ENCODE measurements at places on chromosomes 13 and 19. TPM values are rescaled to one million over a fixed set of nuclear protein-coding genes. Genes with fewer than 3 reads are reported as not detected.

DNA sequence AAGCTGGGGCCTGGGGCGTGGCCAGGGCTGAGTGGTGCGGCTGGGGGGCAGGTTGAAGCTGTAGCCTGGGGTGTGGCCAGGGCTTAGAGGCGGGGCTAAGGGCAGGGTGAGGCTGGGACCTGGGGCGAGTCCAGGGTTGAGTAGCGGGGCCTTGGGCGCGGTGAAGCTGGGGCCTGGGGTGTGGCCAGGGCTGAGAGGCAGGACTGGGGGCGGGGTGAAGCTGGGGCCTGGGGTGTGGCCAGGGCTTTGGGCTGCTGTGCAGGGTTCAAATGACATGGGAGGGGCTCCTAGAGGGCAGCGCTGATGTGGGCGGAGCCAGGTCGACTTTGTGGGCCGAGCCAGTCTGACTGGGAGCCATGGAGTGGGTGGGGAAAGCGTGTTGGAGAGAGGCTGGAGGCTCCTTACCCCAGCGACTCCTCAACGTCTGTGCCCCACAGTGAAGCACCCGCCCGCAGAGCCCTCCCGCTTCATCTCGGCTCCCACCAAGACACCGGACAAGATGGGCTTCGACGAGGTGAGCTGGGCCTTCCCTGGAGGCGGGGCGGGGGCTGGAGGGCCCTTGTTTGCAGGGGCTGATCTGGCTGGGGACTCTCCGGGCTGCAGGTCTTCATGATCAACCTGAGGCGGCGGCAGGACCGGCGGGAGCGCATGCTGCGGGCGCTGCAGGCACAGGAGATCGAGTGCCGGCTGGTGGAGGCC lies 21.5 kb downstream of the COLGALT1 start:
- DNase-seq: peak; percentile 85

- no peak for DNase-seq
These were observed 1157.2 kb downstream of the OLFM4 start for GRCh38 chr13:54185785-54186184.

DNA sequence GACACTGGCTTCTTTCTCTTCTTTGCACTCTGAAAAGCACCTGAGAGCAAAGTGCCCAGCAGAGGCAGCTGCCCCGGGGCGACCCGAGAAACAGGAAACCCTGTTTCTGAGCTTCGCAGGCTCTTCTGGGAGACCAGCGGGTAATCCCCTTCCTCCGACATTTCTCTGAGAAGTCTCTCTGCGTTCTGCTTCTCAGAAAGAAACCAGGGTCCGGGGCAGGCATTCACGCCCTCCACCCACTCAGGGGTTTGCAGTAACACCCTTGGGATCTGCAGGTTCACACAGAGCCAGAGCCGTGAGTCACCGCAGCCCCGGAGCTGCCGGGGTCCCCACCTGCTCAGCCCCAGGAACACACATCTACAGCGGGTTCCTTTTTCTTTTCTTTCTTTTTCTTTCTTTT lies 86.0 kb downstream of the GADD45B start:
- peak; percentile 76 for DNase-seq

- no peak for DNase-seq
These were observed 84.5 kb downstream of the MBNL2 start for GRCh38 chr13:97306645-97307044.

KLC3 gene
- not detected for total RNA-seq

ZNF615 gene
- total RNA-seq: 13.4 TPM

DNA sequence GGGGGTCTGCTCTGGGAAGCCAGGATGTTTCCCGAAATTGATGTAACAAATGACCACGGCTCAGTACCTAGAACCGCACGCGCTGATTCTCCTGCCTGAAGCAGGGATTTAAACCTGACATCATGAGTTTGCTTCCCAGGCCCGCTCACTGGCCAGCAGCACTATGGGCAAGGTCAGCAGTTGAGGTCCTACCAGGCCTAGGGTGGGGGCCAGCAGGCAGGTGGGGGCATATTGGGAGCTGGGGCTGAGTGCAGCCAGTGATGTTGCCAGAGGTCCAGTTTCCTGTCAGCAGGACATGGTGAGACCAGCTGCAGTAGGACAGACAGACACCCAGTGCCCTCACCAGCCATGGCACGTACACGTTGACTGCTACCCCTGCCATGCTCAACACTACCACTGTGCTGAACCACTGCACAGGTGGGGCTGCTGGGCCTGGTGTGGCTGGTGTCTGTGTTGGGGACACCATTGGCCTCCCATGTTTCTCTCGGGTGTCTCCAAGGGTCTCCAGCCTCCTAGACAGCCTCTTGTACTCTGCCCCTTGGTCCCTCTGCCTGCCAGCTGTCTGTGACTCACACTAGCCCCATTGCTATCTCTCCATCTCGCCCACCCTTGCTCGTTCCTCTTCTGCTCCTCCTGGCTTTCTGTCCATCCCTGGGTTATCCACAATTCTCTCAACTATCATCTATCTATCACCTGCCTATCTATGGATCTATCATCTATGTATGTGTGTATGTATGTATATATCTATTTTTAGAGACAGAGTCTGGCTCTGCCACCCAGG lies 1.1 kb upstream of the C19orf85 start:
- peak; percentile 68 for DNase-seq

- no peak for DNase-seq
These were observed 31.7 kb downstream of the DNAJC15 start for GRCh38 chr13:43054803-43055802.

GRCh38 chr19:39765091-39766076 lies 13.3 kb upstream of the LEUTX start:
- no peak for DNase-seq

OR4F17 gene
- not detected for total RNA-seq

GRCh38 chr13:102944821-102945220 lies 99.0 kb downstream of the ERCC5 start:
- no peak for DNase-seq

DNA sequence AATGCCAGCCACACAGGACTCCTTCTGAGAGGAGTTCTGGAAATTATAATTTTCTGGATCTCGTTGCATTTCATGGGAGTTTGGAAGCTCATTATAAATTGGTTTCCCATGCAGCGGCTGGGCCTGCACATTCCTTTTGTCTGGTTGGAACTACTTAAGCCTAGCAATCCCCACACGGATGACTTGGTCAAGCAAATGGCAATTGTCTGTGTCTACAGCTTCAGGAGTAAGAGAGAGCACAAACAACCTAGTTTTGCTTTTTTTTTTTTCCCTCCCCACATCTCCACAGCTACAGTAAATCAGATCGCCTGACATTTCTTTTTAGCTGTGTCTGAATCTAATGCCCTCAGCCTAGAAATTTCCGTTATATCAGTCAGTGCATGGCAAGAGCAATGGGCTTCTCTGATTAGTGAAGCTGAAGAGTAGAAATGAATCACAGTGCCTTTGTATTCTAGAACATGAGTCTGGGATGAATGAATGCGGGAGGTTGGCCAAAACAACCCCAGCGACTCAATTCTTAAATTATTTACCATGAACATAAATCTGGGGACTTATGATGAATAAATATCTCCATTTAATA lies 15.1 kb downstream of the PCDH8 start:
- DNase-seq: no peak

BRME1 gene
- 1.2 TPM for total RNA-seq

GRCh38 chr13:52003541-52003940 lies 7.7 kb downstream of the ATP7B start:
- no peak for DNase-seq

DNA sequence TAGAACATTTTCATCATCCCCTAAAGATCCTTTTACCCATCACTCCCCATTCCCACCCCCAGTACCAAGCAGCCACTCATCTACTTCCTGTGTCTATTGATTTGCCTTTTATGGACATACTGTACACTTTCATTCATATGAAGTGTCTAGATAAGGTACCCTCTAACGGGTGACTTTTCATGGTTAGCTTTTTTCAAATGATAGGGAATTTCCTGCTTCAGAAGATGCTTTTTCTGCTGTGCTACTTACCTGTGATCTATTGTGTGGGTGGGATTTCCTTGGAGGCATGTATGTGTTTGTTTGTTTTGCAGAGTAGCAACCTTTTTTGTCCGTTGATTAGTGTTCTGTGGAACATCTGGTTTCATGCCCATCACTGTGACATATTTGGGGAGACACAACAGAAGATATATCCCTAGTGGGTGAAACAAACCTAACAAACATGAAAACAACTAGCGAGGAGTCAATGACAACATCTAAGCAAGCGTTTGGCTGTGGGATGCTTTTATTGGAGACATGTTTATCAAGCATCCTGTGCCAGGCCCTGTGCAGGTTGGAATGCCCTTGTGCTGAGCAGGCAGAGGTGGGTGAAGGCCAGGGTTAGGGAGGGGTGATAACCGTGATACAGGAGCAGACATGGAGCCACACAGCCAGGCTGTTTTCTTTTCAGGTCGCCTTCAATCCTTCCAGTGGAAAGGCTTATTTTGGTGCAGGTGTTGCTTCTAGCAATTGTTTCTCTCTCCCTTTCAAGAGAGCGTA lies 17.6 kb downstream of the SPINT2 start:
- DNase-seq: no peak

LSR gene
- total RNA-seq: 5.5 TPM

DNA sequence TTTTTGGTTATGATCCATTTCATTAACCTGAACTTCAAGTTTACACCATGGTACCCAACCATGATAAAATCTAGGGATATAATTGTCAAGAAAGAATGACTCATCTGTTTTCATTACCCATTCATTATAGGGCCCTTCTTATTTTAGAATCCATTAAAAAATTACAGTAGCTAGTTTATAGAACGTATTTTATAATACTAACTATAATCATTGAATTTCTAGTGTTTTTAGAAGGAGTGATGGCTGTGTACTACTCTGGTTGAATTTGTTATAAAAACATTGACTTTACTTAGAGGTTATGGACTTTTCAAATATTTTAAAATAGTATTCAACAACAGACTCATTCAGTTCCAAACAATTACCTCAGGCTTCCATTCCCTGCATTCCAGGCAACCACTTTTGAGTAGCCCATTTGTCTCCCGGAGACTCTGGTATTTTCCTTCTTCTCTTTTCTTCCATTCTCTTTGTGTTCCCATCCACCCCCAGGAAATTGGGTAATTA lies 71.9 kb upstream of the KLF12 start:
- no peak for DNase-seq

DNA sequence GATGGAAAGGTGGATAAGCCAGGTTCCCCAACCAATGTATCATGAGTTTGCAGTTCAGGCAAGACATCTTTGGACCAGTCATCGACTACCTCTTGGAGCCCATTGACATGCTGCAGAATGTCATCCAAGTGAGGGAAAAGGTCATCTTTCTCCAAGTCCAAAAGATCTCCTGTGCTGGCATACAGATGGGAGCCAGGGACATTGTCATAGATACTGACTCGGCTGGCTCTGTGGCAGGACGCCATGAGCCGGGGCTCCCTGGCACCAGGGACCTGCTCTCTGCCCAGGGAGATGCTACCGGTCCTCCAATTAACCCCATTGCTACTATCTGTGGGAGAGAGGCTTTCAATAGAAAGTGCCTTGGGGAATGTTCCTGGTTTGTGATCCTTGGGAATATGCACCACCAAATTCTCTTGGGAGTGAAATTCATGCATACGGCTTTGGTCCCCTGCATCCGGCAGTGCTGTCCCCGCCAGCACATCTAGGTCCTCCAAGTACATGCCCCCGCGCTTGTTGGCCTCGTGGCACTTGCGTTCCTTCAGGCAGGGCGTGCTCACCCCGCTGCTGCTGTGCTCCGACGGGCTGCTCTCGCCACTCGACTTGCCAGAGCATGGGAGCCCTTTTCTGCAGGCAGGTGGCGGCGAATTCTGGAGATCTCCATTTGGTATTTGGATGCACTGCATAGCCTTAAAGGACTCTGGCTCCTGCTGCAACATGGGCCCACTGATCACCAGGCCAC lies 113.0 kb downstream of the KL start:
- no peak for DNase-seq

DNA sequence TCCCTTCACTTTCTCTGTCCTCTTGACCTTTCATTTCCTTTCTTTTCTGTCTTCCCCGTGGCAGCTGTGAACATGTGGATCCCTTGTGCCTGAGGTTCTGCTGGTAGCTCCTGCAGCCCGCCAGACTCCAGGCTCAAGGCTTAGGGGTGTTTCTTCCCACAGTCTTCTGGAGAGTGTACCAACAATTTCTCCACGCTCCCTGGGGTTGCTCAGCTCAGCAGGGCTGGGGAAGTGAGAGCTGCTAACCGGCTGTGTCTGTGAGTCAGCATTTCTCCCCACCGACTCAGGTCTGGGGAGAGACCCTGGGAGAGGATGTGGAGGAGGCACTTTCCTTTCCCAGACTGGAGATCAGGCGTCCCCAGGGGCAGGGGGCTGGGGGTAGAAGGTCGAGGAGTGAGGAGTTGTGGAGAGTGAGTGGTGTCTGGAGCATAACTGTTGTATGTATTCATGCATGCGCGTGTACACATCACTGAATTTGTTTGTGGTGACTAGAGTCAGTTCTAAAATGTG lies 193.6 kb downstream of the KCNRG start:
- DNase-seq: peak; percentile 86

- DNase-seq: no peak
These were observed 316.2 kb downstream of the ENOX1 start for GRCh38 chr13:43470610-43471009.

ODAD3 gene
- 0.69 TPM for total RNA-seq

- DNase-seq: no peak
These were observed 405.5 kb downstream of the TBC1D4 start for GRCh38 chr13:75076476-75076875.

PABPC3 gene
- 0.23 TPM for total RNA-seq

- DNase-seq: no peak
These were observed 4.0 kb downstream of the PTBP1 start for GRCh38 chr19:801030-801860.

FXYD1 gene
- total RNA-seq: 157 TPM

ZNF723 gene
- total RNA-seq: not detected

DNA sequence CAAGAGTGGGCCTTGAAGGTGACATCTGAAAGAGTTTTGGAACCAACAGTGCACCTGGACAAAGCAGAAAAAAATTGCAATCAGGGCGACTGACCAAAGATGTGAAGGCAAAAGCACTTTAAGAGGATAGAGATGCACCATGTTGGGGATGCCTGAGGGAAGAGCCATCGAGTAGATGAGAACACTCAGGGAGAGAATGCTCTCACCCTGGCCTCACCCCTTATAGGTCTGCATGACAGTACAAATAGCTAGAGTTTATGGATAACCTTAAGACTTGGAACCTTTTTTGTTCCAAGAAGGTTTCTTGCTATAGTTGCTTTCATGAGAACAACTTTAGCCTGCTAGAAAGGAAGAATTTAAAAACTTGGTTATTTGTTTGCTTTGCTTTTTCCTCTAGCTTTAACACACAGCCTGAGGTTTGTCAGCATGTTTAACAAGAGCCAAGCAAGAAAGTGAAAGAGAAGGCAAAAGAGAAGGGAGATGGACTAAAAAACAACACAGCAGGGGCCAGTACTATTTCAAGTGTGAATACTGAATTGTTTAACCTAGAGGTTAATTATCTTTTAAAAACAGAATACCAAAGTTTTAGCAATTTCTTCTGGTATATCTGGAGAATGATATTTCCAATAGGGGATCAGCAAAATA lies 418.9 kb downstream of the DIAPH3 start:
- DNase-seq: no peak

DNA sequence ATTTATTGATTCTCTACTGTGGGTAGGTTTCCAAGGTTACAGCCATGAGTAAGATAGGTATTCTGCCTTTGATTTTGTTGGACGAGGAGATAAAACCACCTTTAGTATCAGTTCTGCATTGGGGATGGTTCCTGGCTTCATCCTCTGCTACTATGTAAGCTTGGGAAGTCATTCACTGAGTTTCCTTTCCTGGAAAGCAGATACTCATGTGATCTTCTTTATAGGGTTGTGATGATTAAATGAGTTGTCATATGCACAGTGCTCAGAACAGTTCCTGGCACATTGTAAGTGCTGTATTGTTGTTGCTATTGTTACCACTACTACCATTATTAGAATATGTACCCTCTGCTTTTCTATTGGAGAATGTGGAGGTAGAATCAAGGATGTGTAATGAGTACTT lies 13.1 kb upstream of the WTIP start:
- no peak for DNase-seq
